ENCODE measurements at places on chromosomes 5 and 9. TPM values are rescaled to one million over a fixed set of nuclear protein-coding genes. Genes with fewer than 3 reads are reported as not detected.
A peak's percentile ranks its signal among the peaks of the same experiment; 100 is the strongest.

CTXN3 gene
- not detected for polyA plus RNA-seq

FOXD4L3 gene
- polyA plus RNA-seq = 0.12 TPM

IL17B gene
- polyA plus RNA-seq = 4.0 TPM

ERP44 gene
- polyA plus RNA-seq = 42.5 TPM

RGS7BP gene
- polyA plus RNA-seq = 1.1 TPM

ARRDC3 gene
- 37.3 TPM for polyA plus RNA-seq

ADAMTSL1 gene
- polyA plus RNA-seq = 3.6 TPM

SPAAR gene
- 0.84 TPM for polyA plus RNA-seq

CSNK1G3 gene
- polyA plus RNA-seq = 24.5 TPM

DNA sequence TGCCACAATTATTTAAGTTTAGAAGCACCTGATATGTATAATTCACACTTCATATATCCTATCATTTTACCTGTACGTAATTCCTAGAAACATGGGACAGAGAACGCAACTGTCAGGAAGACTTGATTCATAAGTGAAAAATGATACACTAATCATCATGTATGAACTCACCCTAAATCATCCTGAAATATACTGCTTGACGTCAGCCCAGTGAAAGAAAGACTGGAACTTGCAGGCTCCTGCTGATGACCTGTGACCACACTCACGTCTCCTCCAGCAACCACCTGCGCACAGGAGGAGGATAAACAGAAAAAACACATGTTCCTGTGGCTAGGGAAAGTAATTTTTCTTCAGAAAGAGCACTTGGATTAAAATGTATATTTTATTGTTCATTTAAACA, 169.7 kb downstream of the MPDZ start:
- no peak for DNase-seq

DNA sequence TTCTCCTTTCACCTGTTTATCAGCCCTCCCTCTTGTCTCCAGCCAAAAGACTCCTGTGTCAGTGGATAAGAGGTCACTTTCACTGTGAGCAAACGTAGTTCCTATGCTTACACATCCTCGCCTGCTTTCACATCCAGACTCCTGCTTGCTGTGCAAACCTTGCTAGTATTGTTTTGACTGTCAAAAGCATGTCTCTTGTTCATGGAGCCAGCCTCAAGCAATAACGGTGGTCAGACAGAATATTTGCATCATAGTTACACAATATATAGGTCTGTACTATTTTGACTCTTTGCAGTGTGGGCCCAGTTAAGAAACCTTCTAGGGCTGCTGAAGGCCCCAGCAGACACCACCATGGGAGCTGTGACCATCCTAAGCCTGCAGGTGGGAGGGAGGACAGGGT, 420.0 kb downstream of the SEMA5A start:
- no peak for DNase-seq

DNA sequence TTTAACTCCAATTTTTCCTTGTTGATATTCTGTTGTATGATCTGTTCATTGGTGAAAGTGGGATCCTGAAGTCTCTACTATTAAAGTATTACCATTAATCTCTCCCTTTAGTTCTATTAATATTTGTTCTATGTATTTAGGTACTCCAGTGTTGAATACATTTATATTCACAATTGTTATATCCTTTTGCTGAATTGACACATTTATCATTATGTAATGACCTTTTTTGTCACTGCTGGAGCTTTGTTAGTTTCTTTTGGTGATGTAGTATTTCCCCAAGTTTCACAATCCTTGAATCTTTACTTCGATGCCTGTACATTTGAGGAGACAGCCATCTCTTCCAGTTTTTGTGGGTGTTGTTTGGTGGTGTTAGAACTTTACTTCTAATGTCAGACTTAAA, 53.7 kb upstream of the PPP3R2 start:
- DNase-seq = no peak

- DNase-seq = no peak
These were observed 277.4 kb downstream of the SLCO4C1 start for GRCh38 chr5:102018690-102019089.

GRCh38 chr9:100027543-100027942, 71.3 kb downstream of the ERP44 start:
- DNase-seq = no peak

DNA sequence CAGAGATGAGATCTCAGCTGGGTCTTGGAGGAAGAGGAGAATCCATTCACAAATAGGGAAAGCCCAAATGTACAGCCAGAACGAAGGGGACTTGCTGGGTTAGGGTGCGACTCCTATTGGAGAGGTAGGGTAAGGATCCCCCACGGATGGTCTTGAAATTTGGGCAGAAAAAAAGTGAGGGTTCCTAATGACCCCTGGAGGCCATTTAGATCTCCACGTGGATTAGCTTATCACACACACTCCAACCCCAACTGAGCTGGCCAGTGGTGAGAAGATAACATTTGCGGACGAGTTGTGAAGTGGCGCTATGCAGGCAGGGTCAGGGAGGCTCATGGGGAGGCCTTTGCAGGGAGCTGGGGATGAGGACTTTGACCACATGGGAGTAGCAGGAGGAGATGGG, 86.0 kb downstream of the FSTL4 start:
- DNase-seq = no peak

DNA sequence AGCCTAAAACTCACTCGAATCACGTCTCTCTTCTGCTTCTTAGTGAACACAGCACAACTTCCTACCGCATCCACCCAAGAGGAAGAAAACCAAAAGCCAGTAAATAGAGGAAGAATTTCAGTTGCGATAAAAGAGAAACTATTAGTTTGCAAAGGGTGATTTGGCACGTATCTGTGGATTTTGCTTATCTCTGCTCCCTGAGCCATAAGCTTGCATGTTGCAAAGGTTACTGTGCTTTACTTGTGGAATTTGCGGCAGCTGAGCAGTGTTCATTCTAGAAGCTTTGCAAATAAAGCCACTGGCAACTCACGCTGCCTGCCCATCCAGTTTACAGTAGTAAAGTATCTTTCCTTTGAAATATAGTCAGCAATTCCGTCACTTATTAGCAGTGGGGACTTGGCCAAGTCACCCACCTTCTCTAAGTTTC, 149.0 kb upstream of the PCA3 start:
- peak; percentile 91 for DNase-seq

DNA sequence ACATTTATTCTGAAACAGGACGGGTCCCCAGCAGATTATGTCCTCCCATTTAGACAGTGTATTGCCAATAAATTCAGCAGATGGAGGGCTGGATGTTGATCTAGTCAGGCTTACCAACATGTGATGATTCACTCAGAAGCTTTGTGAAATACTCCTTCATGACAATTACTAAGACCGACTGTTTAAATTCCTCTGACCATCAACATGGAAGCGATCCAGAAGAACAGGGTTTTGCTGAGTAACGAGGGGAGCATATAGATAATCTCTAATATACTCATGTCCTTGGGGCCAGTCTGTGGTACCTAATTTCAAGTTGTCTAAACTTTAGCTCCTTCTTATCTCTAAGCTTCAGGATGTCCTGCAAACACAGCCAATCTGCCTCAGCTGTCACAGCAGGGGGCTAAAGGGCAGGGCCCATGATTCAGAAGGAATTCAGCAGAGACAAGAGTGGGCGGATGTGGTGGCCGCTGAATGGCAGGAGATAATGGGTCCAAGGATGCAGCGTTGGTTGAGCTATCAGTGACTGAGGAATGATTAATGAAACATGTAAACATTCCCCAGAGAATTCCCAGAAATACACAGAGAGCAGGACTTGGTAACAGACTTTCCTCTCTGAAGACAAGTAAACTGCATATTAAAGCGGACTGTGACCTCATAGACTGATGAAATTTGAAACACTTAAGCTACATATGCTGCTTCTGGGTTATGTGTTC, 109.4 kb downstream of the ANKRD55 start:
- DNase-seq = peak; percentile 95

DNA sequence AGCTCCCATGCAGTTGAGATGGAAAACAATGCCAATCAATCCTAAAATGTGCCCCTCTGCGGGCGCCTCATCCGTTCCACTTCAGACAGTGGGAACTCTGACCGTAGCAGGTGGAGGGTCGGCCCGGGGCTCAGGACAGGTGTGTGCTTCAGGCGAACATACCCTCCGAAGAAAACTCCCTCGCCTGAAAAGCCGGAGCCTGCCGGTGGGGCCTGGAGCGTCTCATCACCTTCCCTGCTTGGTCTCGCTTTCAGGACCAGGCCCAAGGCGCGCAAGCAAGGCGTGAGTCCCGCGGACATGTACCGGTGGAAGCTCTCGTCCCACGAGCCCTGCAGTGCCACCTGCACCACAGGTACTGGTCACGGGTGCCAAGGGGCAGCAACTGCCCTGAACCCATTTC, 26.4 kb downstream of the ADAMTSL2 start:
- DNase-seq = no peak

- DNase-seq = no peak
These were observed 7.1 kb downstream of the LCP2 start for GRCh38 chr5:170290498-170290897.

Data from large intestine (tissue), 12 donors.